ENCODE measurements at places on chromosomes 16 and 17.

GRCh38 chr17:63116967-63117830 lies 151.2 kb downstream of the TANC2 start:
- DNase-seq: no peak

GRCh38 chr17:72205357-72205756 lies 84.5 kb downstream of the SOX9 start:
- no peak for DNase-seq

DNA sequence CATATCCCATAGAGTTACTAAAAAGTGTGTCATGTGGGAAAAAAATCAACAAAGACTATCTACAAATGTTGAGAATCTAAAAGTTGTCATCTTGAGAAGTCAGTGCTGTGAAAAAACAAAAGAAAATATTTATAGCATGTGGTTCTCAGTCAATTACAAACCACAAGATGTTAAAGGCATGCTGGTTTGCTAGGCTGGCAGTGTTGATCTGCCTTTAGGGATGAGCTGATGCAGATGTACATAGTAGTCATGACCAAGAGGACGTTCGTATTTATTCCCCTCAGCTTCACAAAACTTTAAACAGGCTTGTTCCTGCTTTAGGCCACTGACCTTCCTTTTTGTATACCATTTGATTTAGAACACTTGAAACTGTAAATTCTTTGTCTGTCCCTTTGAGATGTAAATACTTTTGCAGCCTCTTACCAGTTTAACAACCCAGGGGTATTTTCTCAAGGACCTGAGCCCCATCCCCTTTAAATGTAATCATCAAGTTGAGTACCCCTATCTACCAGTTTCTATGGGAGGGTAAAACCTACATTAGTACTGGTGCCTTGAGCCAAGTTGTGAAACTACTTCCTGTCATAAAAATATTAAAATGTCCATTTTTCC lies 446.6 kb downstream of the KCNJ18 start:
- no peak for DNase-seq

GRCh38 chr17:44900894-44901293 lies 1.6 kb upstream of the EFTUD2 start:
- DNase-seq: no peak

GRCh38 chr17:79438058-79438457 lies 172.8 kb downstream of the RBFOX3 start:
- no peak for DNase-seq

DNA sequence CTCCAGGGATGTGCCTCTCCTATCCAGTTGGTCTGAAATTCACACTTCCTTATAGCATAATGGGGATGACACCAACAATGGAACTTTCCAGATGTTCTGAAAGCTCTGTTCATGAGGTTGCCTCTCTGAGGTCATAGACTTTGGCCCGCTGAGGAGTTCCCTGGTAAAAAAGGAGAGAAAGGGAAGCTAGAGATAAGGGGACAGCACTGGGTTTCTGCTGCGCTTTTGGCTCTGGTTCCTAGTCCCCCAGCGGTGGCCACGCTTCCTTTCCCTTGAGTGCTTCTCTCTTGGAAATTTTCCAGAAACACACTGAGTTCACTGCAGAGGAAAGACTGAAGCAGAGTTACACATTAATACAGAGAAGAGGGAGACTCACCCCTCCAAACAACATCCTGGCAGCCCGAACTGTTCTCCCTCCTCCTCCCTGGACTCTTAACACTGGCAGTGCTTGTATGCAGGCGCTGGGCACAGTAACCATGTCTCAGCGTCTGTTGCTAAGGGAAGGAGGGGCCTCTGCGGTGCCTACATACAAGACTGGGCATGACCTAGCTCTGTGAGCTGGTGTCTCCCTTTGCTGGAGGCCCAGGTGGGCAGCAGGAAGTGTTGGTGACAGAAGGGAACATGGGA lies at the start of gene DNAH3:
TSS of gene DNAH3 (minus strand) at position 472 of the 627 bp plus-strand sequence. CDS start 527 bp downstream, outside the sequence.
- DNase-seq: no peak

Measured in stimulated activated CD4-positive, alpha-beta T cell treated with anti-CD3 and anti-CD28 coated beads, Interleukin-15, amount 100 ng/mL, for 48 hours (primary cell).